ENCODE measurements at places on chromosomes 11 and 22. TPM values are rescaled to one million over a fixed set of nuclear protein-coding genes. Genes with fewer than 3 reads are reported as not detected.
A peak's percentile ranks its signal among the peaks of the same experiment; 100 is the strongest.

- DNase-seq = no peak
Observed at GRCh38 chr11:132142554-132142953, 772.1 kb downstream of the NTM start.

DNA sequence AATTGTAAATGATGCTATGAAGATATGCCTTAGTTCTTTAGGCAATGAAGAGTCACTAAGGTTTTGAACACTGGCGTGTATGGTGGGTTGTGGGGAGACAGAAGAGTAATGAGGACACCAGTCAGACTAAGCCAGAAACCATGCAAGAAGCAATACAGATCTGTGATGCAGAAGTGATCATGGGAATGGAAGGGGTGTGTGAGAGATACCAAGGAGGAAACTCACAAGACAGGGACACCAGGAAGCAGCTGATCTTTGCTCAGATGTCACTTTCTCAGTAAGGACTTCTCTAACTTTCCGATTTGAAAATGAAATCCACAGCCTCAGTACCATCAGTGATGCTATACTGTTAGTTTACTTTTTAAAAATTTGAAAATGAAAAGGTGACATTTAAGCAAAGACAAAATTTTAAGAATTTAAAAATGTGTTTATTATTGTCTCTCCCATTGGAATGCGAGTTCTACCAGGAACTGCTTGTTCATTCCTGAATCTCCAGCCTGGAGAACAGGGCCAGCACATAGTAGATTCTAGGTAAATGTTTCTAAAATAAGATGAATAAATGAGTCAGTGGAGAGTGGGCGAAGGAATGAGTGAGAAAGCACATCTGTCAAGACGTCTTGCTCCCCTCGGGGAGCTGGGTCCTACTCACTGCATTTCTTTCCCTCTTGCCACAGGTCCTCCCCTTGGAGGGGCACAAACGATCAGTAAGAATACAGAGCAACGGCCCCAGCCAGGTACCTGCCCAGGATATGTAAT lies 60.4 kb downstream of the KCNJ1 start:
- DNase-seq = no peak

DNA sequence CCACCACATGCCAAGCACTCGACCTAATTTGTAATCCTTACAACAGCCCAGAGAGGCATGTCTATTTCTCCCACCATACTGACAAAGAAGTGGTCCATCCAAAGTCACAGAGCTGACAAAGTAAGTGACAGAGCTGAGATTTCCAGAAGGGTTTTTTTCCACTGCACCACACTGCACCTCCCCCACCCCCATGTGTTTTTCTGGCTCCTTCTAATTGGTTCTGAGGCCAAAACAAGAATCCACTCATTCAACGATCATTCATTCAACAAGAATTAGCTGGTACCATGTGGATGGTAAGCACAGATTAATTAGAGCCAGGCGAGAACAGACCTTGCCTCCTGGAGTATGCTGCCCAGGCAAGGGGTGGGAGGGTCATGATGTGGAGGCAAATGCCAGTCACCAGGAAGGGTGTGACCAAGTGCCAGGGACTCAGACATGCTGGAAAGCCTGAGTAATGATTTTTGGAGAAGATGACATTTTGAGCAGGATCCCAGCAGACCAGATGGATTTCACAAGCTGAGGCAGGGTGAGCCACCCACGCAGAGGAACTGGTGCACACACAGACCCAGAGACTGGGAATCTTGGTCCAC lies 14.9 kb upstream of the PRG2 start:
- DNase-seq = no peak

- DNase-seq = no peak
Observed at GRCh38 chr22:48748860-48749554, 1078.7 kb downstream of the BRD1 start.

DNA sequence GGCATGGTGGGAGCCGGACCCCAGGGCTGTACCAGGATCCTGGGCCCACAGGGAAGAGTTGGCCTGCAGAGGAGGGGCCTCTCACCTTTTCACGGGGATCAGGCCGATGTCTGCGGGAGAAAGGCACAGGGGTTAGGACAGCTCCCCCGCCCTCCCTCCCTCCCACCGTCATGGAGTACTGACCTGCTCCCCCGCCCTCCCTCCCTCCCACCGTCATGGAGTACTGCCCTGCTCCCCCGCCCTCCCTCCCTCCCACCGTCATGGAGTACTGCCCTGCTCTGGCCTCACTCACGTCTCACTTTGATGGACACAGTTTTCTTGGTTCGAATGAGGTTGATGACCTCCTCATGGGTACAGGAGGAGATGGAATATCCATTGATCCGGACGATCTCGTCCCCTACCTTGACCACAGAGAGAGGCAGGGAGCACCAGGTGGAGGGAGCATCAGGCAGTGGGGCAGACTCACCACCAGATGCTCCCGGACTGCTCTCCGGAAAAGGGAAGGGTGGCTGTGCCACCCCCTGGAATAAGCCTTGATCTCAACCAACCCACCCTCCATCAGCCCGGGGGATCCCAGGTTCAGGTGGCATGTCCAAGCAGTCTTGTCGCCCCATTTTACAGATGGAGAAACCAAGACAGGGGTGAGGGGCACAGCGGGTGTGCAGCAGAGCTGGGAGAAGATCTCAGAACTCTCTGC lies 17.1 kb downstream of the USH1C start:
- DNase-seq = no peak

DNA sequence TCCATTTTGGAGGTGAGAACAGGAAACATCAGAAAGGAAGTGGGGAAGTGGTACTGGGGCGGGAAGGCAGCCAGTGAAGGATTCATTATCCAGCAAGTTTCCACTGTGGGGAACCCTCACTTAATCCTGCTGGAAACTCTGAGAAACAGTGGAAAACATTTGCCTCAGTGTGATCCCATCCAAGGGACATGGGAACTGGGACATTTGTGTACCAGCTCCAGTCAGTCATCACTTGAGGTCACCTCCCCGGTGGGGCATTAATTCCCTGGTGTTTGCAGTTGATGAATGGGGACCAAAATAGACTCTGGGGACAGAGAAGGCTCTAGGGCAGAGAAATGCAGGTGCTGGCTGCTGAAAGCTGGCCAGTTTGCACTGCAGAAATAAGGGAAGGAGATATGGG lies 599.9 kb downstream of the BUD13 start:
- no peak for DNase-seq

GRCh38 chr22:44584256-44584902 lies 86.3 kb upstream of the RTL6 start:
- DNase-seq = no peak

GRCh38 chr22:28899199-28899853 lies 16.0 kb downstream of the ZNRF3 start:
- peak; percentile 87 for DNase-seq

DNA sequence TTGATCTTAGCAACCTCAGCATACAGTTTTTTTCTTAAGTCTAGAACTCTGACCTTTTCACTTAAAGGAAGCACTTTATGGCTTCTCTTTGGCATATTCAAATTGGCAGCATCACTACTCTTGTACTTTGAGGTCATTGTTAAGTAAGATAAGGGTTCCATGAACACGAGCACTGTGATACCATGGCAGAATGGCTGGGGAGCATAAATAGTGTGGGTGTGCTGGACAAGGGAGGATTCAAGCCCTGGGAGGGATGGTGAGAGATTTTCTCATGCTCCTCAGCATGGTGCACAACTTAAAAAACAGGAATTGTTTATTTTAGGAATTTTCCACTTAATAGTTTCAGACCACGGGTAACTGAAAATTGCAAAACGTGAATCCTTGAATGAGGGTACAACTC lies 111.4 kb downstream of the ATXN10 start:
- no peak for DNase-seq

DNA sequence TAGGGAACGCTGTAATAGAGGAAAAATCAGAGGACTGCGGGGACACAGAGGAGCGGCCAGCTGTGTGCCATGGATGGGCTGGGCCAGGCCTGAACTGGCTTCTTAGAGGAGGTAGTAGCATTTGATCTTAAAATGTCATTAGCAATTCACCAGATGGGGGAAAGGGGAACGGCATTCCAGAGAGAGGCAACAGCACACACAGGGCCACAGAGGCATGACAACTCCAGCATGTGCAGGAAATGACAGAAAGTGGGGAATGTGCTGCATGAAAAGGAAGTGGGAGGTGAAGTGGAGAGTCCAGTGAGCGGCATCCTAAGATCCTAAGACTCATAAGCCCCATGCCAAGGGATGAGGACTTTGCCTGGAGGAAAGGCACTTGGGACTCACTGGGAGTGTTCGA lies 69.0 kb downstream of the UBASH3B start:
- DNase-seq = no peak

- DNase-seq = no peak
Observed at GRCh38 chr11:31844351-31844750, 33.2 kb upstream of the PAX6 start.

DNA sequence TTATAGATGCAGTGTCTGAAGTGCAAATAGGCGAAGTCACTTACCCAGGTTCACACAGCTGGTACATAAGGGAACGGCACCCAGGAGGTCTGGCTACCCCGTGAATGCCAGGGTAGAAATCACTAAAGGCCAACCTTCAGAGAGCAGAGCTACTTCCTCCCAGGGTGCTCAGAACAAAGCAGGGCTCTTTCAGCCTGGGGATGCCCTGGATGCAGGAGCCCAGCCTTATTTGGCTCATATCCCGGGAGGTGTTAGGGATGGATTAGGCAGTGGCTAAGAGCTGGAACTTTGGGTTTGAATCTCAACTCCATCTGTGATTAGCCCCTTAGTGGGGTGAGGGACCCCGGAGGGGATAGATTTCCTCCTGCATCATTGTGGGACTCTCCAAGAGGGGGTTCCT lies 33.1 kb upstream of the ASPHD2 start:
- DNase-seq = no peak

Gene MMP13
- total RNA-seq = not detected

Gene FXYD6
- not detected for total RNA-seq

Gene SLC29A2
- total RNA-seq = 5.9 TPM

Gene SMDT1
- total RNA-seq = 2.7 TPM

Gene INS
- total RNA-seq = not detected

Gene ELP4
- total RNA-seq = 18.8 TPM

All from mammary epithelial cell (primary cell).